ENCODE measurements at places on chromosomes 7 and 10.

DNA sequence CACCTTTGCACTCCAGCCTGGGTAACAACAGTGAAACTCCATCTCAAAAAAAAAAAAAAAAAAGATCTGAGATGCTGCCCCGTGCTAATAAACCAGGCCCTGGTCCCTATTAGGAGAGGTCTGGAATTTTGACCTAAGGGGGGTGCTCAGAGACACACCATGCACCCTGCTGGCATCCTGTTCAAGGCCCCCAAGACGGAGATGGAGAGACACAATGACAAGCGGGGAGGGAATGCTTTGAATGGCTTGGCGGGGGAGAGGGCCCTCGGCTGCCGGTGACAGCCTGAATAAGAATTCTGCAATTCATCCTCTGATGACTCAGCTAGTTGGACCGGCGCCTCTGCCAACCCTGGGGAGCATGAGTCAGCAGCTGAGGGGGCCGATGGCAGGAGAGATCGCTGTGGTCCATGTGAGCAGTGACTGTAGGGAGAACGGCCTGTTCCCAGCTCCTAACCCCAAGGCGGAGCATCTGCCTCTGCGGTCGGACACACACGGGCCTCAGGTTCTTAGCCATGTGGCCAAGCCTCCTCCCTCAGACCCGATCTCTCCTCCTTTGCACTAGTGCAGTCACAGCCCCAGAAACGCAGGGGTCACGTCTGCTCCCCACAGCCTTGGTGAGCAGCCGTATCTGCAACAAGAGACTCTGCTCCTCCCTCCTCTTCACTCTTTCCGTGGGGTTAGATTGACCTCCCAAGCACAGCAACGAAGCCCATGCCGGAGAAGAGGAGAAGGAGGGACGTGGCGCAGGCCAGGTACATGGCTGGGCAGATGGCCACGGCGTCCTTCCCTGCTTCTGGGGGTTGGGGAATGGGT lies 14.9 kb downstream of the TRIM56 start:
- peak; percentile 93 for DNase-seq

DNA sequence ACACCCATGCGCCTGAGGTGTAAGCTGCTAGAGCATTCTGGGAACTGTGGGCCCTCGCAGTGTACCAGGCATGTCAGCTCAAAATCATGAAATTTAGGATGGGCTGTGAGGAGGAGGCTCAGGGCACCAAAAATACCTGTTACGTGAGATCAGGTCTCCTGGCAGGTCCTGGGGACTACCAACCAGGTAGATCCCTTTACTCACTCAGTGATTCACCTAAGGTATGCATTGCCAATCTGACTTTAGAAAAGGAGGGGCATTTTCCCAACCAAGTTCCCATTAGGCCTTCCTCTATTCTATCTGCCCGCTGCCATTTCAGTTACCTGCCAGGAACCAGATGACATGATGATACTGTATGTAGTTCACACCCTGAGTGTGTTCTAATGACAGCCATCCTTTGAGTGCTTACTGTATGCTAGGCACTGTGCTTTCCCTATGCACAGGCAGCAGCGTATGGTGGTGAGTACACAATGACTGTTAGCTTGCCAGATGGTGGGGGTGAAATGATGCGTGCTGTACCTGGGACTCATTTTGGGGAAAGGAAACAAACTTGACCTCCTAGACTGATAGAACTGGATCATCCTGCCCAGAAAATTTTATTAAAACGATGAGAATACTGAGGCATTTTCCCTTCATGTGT lies 62.0 kb downstream of the CFAP58 start:
- DNase-seq = peak; percentile 64

DNA sequence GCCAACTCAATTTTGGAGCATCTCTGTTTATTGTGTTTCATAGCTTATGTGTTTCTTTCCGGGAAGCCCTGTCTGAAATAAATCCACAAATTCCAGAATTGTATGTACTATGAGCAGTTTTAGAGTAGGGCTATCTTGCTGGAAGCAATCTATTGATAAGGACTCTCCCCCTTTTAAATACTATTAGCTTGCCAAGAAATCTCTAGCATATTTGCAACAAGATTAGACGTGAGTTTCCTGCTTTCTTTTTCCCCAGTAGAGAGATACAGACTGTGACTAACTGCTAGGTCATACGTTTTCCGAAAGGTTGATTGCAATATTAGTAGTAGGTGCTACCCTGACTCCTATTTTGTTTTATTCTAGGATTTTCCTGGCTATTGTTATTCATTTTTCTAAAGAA lies 277.0 kb downstream of the MALRD1 start:
- DNase-seq = no peak

DNA sequence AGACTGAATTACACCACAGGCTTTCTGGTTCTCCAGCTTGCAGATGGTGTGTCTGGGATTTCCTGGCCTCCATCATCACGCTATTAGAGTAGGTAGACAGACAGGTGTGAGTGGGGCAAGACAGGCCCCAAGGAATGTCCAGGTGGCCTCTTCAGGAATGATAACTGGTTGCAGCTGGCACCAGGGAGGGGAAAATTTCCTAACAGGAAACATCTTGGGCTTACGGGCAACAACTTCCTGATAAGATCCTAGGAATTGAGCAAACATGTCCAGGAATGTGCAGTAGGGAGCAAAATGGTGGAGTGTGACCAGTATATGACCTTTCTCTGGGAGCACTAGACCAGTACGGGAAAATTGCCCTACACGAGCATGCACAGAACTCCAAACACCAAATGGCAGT lies 11.3 kb downstream of the XRCC2 start:
- no peak for DNase-seq

- no peak for DNase-seq
Measured at GRCh38 chr10:27188897-27189296, 33.7 kb downstream of the MASTL start.

- DNase-seq = no peak
Measured at GRCh38 chr7:44276571-44277221, 48.7 kb downstream of the CAMK2B start.

- no peak for DNase-seq
Measured at GRCh38 chr10:120432209-120432608, 24.8 kb upstream of the PLPP4 start.

DNA sequence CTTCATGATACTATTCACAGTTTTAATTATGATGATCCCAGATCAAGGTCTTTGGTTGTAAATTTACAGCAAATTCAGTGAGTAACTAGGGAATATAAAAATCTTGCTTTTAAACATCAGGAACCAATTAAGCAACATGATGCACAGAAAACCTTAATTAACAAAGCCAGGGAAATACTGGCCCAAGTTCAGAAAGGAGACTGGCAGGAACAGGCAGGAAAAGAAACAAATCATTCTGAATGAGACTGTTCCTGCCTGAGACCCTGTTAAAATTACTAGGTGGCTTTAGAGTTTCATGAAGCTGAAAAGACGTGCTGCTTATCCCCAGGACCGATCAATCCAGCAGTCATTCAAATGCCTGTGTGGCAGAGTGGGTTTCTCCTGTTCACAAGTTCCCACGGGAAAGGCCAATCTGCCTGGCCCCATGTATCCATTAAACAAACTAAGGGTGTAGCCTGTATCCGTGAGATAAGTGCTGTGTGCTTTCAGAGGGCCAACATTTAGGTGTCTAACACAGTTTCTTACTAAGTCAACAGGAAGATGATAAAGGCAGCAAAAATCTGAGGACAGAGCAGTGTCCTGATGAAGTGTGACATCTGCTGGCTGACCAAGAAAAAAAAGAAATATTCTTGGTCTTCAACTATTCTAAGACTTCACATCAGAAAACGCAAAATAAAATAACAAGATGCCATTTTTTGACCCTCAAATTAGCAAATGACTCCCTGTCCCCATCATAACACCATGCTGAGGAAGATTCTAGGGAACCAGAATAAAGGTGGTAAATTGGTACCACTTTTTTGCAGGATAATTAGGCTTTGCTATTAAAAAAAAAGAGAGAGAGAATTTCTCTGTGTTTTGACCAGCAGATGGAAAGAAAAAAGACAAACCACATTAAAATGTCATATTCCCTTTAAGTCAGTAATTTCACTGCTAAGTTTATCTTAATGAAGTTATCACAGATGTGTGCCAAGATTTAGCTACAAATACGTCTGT lies 34.2 kb downstream of the PUS7 start:
- no peak for DNase-seq

- no peak for DNase-seq
Measured at GRCh38 chr7:126659124-126659523, 593.6 kb downstream of the GRM8 start.

DNA sequence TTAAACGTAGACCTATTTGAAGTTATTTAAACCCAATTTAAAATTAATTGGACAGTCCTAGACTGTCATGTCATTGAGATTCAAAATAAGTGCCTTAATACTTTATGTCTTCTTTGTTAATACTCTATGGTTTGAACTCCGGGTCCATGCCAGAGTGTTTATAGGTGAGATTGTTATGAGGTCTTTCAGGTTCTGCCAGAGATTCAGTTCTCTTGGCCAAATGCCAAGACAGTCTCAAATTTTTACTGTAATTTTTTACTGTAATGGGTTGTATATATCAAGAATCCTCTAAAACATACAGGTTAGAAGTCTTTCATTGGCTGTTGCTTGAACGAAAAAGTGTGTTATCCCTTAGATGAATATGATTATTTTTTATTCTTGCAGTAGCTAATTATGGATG lies 3.9 kb downstream of the ADD3 start:
- no peak for DNase-seq

- no peak for DNase-seq
Measured at GRCh38 chr10:17200001-17200911, 1.2 kb downstream of the TRDMT1 start.

DNA sequence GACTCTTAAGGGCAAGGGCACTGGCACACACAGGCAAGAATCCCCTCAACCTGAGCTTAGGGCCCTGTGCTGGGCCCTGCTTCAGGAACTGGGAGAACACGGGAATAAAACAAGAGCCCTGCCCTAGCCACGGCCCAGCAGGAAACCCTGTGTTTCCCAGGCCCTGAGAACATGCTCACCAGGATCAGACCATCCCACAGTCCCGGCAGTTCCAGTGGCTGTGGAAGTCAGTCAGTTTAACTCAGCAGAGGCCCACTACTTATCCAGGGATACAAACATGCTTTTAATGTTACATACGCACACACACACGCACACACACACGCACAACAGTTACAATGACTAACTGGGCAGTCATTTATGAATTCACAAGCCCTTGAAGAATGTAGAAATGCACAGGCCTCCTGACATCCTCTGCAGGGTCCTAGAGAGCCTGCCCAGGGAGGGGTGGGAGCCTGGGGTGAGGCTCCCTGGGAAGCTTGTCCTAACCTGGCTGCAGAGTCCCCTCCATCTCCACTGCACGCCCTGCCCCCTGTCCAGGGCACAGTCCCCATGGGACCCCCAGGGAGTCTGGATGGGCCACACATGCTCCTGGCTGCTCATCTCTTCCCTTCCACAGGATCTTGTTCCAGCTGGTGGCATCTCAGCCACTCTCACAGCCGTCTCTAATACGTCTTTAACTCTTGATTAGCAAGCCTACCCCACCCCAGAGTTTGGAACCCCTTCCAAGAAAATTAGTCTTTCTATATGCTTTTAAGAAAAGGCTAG lies 97.6 kb downstream of the TCERG1L start:
- no peak for DNase-seq

GRCh38 chr10:22370320-22370719 lies 25.0 kb downstream of the SPAG6 start:
- DNase-seq = no peak

DNA sequence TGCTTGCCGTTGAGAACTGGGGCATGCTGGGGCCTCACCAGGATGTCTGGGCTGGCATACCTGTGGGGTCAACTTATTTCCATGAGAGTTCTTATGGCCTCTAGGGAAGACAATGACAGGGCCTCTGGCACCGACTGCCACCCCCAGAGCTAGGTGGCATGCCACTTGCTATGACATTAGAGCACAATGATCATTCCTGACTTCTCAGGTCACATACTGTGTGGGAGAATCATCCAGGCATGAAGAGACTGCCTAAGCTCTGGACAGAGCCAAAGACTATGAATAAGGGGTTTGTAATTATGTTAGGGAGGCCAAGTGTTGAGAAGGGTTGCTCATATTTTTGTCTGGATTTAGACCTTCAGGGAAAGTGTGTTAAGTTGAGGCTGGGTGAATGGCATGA lies 97.5 kb downstream of the PTPN20 start:
- DNase-seq = no peak

GRCh38 chr7:28957064-28957750 lies 923 bp downstream of the TRIL start:
- no peak for DNase-seq

DNA sequence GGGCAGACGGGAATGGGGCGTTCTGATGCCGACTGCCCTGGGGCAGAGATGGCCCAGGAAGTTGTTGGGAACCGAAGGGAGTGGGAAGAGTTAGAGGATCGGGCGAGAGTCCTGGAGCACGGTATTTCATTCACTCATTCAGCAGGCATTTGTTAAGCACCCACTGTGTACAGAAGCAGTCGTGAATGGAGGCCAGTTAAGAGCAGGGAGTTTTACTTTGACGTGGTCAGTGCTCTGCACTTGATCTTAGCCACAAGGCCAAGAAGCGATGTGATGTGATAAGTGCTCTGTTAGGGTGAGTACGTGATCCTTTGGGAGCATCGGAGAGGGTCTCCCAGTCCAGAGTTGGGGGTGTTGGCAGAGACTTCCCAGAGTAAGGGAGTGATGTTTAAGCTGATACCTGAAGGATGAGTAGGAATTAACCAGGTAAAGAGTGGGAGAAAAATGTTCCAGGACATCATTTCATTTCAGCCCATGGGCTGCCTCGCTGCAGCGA lies 890 bp downstream of the ZFYVE27 start:
- no peak for DNase-seq

DNA sequence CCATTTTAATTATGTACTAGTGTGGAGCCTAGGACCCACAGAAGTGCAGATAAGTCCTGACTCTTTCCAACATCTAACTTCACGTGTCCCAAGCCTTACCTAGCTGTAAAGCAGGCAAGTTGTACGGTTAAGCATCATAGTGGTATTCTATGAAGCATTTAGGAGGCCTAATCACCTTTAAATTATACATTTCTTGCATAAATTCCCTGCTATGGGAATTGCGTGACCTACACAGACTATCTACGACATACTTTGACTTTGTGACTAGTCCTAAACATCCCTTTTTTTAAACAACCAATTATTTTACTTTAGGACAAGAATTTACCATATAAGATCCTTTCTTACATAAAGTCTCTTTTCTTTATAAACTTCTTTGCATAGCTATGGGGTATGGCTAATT lies 37.7 kb upstream of the LRGUK start:
- DNase-seq = no peak

- DNase-seq = no peak
Measured at GRCh38 chr10:85151506-85151905, 823.1 kb downstream of the CCSER2 start.

- no peak for DNase-seq
Measured at GRCh38 chr10:103199488-103199887, 6.4 kb upstream of the NT5C2 start.

DNA sequence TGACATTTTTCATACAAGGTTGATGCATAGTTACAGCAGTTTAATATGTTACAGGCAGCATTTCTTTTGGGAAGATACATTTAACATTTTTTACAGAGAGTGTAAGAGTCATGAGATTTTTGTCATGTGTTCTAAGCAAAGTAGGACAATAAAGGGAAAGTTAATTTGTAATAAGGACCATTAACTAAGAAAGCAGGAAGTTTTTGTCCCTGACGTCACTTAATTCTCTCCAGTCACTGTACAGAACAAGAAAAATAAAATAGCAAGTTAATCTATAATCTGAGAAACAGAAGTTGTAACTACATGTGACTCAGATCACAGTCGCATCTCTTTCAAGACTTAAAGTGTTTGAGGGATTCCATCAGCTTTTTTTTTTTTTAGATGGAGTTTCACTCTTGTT lies 49.5 kb upstream of the CAPZA2 start:
- no peak for DNase-seq

- no peak for DNase-seq
Measured at GRCh38 chr7:45573661-45574415, at the start of gene ADCY1. TSS of gene ADCY1 (plus strand) at chr7:45574368. CDS start at chr7:45574544, 176 bp downstream.

- no peak for DNase-seq
Measured at GRCh38 chr7:72055426-72055825, 356.7 kb downstream of the CALN1 start.

Data from keratinocyte (primary cell).